ENCODE measurements at places on chromosomes 4 and X.

DNA sequence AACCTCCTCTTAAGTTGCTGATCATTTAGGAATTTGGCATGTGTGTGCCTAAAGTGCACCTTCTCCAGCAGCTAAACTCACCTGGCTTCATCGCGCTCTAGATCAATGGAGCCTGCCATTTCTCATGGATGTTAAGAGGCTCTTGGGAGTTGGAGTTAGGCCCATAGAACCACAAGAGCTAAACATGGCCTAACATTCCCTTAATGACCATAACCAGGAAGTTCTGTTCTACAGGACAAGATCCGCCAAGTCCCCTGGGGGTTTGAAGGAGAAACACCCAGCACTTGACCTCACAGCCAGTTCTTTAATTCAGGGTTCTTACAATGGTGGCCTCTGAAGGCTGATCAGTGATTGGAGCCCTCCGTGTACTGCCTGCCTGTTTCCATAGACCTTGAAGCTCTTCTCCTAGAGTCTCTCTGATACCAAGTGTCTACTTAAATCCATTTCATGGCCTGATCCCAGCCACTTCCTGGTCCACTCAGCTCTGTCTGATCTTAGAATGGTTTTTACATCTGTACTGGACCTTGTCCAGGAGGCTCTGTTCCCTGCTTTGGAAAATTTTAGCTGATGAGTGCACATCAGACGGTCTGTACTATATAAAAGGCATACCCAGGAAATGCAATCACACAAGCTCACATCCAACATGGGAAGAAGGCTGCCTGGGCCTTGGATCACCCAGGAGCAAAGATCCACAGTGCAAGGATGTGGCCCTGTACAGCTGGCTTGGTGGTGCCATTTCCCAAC, 45.1 kb downstream of the RPS3A start:
- no peak for DNase-seq

- no peak for DNase-seq
Measured at GRCh38 chr4:24978291-24979075, 52.3 kb downstream of the LGI2 start.

DNA sequence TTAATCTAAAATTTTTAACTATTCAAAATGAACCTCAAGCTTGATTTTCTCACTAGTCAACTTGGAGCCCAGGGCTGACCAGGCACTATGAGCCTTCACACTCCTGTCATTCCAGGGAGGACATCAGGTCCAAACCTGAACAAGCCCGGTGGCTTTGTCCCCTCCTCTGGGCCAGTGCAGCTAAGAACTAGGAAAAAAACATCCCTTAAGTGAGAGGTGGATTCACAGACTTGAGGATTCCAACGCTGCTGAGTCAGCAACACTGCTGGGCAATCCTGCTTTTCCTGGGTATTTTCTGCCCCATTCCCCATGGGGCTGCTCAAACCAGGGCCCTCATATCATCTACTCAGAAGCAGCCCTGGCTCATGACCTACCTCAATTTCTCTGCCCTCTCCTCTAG, 4.0 kb downstream of the RNF212 start:
- DNase-seq: no peak

GRCh38 chrX:56744996-56745395, 16.0 kb downstream of the NBDY start:
- DNase-seq: no peak

DNA sequence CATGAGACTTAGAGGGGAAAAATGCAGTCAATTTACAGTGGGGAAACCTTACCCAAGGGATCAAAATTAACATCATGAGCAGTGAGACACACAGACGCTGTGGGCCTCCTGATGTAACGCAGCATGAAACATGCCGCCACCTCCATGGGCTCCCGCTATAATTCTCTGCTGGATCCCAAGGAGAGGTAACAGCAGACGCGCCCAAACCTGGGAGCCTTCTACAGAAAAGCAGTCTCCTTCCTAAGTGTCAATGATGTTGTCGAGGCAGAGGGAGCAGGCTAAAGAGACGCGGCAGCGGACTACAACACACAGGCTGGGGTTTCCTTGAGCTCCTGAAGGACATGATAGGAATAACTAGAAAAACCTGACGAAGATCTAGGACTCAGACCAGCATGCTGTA, 142.3 kb downstream of the AFAP1 start:
- DNase-seq: no peak

DNA sequence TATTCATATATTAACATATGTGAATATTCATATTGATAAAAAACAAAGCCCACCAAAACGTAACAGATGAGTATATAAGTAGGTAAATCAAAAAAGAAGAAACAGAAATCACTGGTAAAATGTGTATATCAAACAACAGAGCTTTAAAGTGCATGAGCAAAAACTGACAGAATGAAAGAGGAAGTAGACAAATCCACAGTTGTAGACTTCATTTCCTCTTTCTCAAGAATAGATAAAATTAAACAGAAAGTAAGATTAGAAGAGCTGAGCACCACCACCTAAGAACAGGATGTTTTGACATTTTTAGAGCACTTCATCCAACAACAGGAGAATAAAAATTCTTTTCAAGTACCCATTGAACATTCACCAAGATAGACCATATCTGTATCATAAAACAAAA, 64.6 kb downstream of the CNKSR2 start:
- no peak for DNase-seq

GRCh38 chrX:131901546-131901945, 121.6 kb upstream of the STK26 start:
- DNase-seq: no peak

GRCh38 chrX:118726887-118727685, at the start of gene IL13RA1:
IL13RA1 (plus strand) TSS chrX:118727606; CDS start chrX:118727639, 33 bp downstream.
- DNase-seq: peak; percentile 95

DNA sequence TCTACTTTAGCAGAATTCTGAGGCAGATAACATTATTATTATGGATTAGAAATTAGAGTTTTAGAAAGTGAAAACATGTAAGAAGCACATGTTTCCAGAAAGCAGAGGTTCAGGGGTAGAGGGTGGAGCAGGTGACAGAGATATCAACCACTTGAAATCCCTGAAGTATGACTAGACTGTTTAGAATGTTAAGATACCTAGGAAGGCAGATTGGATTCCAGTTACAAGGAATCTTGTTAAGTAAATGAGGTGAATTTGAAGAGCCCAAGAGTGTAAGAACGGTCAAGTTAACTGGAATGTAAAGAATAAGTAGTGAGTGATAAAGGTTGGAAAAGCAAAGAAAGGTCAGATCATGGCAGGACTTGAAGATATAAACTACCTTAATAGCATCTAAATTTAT, 37.6 kb downstream of the ARSJ start:
- no peak for DNase-seq

- no peak for DNase-seq
Measured at GRCh38 chrX:108309144-108309543, 129.1 kb downstream of the COL4A6 start.

GRCh38 chrX:129540722-129541184, 694 bp downstream of the OCRL start:
- peak; percentile 22 for DNase-seq

DNA sequence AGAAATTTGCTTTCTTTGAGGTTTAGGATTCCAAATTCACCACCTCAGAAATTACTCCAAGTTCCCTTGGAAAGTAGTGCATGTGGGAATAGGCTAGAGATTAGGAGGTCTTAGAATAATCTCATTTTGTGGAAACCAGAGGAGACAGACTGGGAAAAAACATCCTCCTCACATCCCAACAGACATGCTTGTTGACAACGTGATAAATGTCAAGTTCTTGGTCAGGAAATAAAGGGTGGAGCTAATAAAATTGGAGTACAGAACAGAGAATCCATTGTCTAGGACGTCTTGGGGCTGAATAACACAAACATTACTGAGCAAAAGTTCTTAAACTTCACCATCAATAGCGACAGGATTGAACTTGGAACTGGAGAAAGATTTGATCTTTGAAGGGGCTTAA, 233.4 kb downstream of the PABPC4L start:
- DNase-seq: no peak

GRCh38 chr4:87425711-87426110, 3.3 kb downstream of the NUDT9 start:
- no peak for DNase-seq

DNA sequence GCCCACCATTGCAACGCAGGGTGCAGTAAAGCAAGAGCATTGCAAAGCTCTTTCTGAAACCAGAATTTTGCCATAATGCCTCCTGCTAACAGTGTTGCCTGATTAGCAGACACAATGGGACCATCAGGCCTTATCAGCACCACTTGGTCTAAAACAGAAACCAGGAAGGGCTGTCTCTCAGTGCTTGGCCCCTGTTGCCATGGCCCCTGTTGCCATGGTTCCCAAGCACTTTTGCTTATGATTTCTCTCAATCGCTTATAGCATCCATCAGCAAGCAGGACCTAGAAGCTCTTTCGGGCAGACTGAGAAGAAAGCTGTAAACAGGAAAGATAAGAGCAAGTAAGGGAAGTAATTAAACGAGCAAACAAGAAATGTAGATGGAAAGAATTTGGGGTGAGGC, 36.8 kb downstream of the RTL5 start:
- DNase-seq: peak; percentile 20

- DNase-seq: no peak
Measured at GRCh38 chr4:6942238-6942800, 32.7 kb downstream of the TBC1D14 start.

- no peak for DNase-seq
Measured at GRCh38 chr4:144785961-144786360, 140.0 kb downstream of the HHIP start.

DNA sequence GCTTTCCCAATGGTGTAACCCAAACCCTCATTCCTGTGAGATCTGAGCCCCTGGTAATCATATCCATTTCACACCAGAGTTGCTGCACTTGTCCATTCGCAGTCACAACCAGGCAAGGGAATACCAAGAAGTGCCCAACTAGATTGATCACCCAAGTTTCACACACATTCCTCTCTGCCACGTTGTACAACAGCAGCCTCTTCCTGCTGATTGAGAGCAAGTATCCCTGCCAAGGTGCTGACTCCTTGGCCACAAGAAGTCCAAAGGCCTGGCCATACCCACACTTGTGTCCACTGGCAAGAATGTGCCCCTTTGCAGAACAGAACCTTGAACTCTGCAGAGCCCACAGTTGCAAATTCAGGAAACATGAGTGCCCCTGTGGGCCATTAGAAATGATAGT, 6.5 kb upstream of the ACOT9 start:
- no peak for DNase-seq

DNA sequence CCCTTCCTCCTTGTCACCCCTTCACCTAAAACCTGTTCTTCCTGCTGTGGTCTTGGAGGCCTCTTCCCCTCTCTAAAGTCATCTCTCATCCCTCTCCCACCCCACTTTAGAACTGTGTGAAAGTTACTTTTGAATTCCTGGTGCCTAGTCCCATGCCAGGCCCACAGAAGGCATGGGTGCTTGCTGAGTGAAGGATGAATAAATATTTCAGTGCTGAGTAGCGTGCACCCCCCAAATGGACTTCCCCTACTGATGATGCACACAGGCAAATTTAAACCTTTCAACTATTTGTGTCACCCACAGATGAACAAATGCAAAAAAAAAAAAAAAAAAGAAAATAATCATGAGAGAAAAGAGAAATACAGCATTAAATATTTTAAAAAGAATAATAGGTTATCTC, 19.8 kb downstream of the PSMD10 start:
- DNase-seq: no peak

- no peak for DNase-seq
Measured at GRCh38 chr4:144302704-144303536, 162.4 kb upstream of the GYPA start.
